GM04503 (cell line): ENCODE measurements at places on chromosomes 16 and 17.

DNA sequence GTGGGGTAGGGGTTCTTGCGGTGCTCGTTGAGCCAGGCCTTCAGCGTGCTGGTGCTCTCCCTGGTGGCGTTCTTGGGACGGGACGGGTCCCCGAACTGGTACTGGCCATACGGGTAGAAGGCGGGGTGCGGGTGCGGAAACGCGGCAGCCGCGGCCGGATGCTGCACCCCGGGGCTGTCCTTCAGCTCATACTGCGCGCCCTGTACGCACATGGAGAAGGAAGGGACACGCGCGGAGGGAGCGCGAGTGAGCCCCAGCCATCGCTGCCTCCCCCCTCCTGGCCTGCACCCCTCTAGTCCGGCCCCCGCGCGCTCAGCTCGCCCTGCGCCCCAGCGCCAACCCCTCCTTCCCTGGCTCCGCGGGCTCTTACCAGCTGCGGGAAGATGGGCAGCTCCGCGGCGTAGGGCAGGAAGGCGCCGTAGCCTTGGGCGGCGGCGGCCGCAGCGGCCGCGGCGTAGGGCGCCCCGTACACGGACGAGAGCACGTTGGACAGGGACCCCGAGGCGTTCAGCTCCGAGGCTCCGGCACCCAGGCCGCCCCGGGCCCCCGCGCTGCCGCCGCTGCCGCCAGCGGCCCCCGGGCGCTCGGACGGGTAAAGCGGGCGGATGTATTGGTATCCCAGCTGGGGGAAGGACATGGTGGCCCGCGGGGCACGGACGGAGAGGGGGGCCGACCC is 1.0 kb downstream of the IRX3 start:
- no peak for DNase-seq

DNA sequence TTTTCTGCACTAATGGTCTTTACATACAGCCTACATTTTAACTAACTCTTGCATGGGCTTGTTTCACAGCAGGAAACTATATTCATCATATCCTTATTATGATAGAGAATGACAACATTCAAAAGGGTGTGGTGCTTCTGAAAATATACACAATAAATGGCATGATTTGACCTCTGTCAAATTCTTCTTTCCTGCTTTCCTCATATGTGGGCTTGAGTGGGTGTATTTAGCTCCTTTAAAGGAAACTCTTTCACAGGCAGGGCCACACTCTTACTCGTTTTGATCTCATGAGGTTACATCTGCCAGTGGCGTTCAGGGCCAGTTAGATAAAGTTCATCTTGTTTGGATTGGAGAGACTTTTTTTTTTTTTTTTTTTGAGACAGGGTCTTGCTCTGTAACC is 6.1 kb downstream of the SLC35G3 start:
- no peak for DNase-seq

- DNase-seq, result no peak
Observed at GRCh38 chr16:68396481-68396880, 51.8 kb downstream of the SMPD3 start.

- no peak for DNase-seq
Observed at GRCh38 chr16:86018487-86018886, 119.5 kb downstream of the IRF8 start.

- no peak for DNase-seq
Observed at GRCh38 chr17:10183931-10184930, 14.2 kb downstream of the GAS7 start.

- DNase-seq, result no peak
Observed at GRCh38 chr16:79213214-79213613, 387.3 kb downstream of the MAF start.
